ENCODE measurements at places on chromosomes 1 and 21. TPM values are rescaled to one million over a fixed set of nuclear protein-coding genes. Genes with fewer than 3 reads are reported as not detected.

Gene SNX7
- 22.4 TPM for total RNA-seq

Gene MATN1
- not detected for total RNA-seq

Gene OR14K1
- not detected for total RNA-seq

Gene GJB4
- total RNA-seq, result not detected

Gene PTPRF
- total RNA-seq, result 9.3 TPM

Gene SELL
- total RNA-seq, result 1.4 TPM

Gene HSD11B1
- total RNA-seq, result 2.3 TPM

Gene TNNI3K
- 58.1 TPM for total RNA-seq

Gene MXRA8
- 23.3 TPM for total RNA-seq

Gene MNDA
- total RNA-seq, result 2.1 TPM

Gene RAB3B
- not detected for total RNA-seq

Gene RNPC3
- 19.7 TPM for total RNA-seq

Gene ZC3H12A
- total RNA-seq, result 2.9 TPM

Gene EDARADD
- 0.82 TPM for total RNA-seq

Gene PLPPR5
- total RNA-seq, result not detected

Gene S100A3
- 2.9 TPM for total RNA-seq

Gene CGN
- total RNA-seq, result not detected

Gene KIF21B
- total RNA-seq, result 0.70 TPM

Gene DMBX1
- total RNA-seq, result not detected

Gene ASH1L
- 53.4 TPM for total RNA-seq

Gene C1orf74
- total RNA-seq, result 2.8 TPM

DNA sequence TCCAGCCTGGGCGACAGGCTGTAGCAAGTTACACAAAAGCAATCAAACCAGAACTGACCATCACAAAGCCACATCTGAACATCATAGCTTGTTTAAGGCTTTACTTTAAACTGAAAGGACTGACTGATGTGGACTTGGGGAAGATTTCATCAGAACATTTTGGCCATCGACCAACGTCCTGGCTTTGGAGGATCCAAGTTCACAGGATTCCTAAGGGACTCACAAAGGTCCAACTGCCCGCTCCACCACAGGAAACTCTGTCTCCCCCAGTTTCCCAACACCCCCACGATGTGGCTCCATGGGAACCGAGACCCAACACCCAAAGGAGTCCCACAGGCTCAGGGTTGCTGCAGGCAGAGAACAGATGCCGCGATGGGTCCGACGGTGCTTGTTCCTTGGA is 9.3 kb downstream of the SSU72 start:
- no peak for DNase-seq

DNA sequence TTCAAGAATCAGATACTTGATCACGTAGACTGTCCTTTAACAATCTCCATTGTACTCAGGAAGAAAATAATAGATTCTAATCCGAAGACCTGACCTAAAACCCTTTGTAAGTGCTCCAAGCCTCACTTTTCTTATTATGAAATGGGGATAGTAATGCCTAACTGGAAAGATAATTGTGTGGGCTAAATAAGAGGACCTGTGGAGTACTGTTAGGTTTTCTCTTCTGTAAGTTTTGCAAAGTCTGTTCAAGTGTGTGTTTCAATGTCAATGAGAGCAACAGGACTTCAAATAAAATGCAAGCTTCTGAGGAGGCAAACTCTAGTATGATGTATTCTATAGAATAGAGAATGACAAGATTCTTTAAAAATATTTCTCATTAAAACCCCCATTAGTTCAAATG is 348.6 kb downstream of the USP25 start:
- no peak for DNase-seq

GRCh38 chr1:42941640-42942330 is 16.9 kb downstream of the SLC2A1 start:
- peak; percentile 76 for DNase-seq

- no peak for DNase-seq
These were observed 5.1 kb upstream of the NT5C1A start for GRCh38 chr1:39676948-39677548.

- no peak for DNase-seq
These were observed 75.0 kb upstream of the MRPS6 start for GRCh38 chr21:33998402-33998801.

GRCh38 chr1:53325326-53326087 is 2.4 kb downstream of the LRP8 start:
- DNase-seq, result no peak

DNA sequence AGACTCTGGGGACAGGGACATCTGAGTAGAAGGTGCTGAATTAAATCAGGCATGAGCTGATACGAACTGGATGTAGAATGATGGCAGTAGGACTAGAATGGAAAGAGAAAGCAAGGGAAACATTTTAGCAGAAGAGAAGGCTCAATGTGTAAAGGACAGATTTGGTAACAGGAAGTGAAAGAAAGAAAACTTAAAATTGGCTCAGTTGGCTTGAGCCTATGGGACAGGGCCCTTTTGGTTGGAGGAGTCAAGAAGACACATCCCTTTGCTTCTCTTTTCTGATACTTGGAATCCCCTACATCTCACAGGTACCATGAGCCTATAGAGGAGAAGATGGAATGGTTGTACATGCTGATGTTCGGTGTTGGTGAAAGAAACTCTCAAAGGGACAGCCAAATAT is 300.6 kb upstream of the PLXNA2 start:
- DNase-seq, result no peak

- no peak for DNase-seq
These were observed at the start of gene TMEM200B for GRCh38 chr1:29123887-29124365. TMEM200B (minus strand) TSS chr1:29123903; CDS start chr1:29121828, 2,075 bp downstream.

DNA sequence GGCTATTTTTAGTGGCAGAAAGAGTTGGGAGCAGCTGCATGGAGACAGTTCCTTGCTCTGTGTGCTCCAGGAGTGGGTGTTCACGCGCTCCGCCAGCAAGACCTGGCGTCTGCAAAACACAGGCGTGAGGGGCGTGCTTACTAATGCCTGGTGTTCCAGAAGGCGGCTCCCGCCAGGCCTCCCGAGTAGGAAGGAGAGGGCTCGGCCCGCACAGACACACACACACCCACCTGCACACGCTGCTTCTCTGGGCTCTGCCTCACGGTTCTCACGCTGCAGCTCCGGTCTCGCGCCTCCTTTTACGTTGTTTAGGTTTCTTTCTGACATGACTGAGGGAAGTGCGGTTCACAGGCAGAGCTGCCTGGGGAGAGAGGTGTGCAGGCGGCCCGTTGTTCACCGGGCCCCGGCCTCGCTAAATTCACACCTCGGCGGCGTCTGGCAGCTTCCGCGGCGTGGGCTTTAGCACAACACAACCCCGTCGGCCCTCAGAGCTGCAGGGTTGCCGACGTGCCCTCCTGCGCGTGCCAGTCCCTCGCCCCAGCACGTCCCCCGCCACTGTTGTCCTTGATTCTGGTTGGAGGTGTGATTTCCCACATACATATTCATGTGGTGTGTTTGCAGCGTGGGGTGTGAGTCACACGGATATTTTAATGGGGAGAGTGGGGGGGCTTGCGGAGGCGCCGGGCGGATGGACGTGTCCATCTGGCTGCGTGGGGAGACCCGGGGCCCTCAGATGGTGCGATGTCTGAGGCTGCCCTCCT is 77.0 kb downstream of the SKI start:
- no peak for DNase-seq

- peak; percentile 57 for DNase-seq
These were observed 5.5 kb downstream of the RIPK4 start for GRCh38 chr21:41761211-41761933.

DNA sequence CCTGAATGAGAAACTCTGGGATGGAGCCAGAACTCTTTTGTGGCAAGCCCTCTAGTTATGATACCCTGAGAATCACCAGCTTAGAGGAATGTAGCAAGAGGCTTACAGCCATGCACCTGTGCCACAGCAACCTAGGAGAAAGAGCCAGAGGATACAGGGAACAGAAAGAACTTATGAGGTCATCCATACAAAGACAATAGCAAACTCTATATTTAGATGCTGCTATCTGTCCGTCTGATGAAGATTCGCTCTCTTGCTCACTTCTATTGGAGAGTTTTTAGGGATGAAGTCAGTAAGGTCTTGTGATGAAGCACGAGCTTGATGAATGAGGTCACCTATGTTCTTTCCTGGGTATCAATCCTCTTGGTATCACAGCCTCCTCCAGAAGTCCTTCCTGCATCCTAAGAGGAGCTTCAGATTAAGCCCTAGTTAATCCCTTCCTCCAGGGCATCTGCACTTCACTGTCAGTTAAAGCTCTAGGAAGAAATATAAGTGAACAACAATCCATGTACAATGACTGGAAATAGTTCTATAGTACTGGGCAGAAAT is 185.6 kb downstream of the DAB1 start:
- DNase-seq, result no peak

- no peak for DNase-seq
These were observed 44.8 kb upstream of the POU2F1 start for GRCh38 chr1:167175901-167176300.

GRCh38 chr1:205214756-205215155 is 3.3 kb upstream of the DSTYK start:
- DNase-seq, result no peak

GRCh38 chr1:188128761-188129160 is 1300.0 kb downstream of the PLA2G4A start:
- DNase-seq, result no peak

DNA sequence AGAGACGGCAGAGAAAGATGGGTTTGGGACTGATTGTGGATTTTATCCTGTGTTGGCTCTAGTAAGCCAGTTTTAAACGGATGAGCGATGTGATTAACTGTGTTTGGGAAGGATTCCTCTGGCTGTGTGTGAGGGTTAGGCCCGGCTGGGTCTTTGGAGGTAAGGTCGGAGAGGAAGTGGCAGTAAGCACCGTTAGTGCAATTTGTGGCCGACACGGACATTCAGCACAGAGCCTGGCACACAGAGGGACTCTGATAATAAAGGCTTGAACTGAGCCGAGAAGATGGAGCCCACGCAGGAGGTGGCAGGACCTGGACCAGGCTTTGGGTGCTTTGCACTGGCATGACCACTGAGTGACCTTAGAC is 1.3 kb downstream of the MTFR1L start:
- no peak for DNase-seq

GRCh38 chr1:114756009-114756892 is 1.5 kb downstream of the CSDE1 start:
- no peak for DNase-seq

DNA sequence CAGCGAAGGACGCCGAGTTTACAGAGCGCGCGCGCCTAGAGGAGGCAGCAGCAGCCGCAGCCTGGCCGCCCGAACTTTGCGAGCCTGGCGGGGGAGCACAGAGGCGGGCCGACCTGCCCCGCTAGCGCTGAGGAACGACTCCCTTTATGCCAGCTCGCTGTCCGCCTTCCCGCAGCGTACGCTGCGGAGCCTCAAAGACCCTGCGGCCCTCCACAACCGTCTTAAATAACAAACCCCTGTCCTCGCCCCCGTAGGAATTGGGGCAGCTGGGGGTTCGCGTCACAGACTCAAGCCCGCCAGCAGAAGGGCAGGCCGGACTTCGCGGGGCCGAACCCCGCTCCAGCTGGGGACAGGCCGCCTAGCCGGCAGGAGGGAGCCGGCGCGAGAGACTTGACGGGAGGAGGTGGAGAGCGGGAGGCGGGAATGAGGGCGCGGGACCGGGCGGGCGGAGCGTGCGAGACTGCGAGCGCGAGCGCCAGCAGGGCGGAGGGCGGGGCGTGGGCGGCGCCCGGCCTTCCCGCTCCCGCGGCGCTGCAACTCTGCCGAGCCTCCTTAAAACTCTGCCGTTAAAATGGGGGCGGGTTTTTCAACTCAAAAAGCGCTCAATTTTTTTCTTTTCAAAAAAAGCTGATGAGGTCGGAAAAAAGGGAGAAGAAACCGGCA is 1.8 kb upstream of the CDKN2C start:
- peak; percentile 94 for DNase-seq

GRCh38 chr1:204575221-204576190 is 59.3 kb downstream of the MDM4 start:
- no peak for DNase-seq

- no peak for DNase-seq
These were observed 3.6 kb downstream of the S100A6 start for GRCh38 chr1:153532181-153532580.

GRCh38 chr1:113242481-113242880 is 147.8 kb upstream of the MAGI3 start:
- no peak for DNase-seq

- no peak for DNase-seq
These were observed 13.6 kb downstream of the MTR start for GRCh38 chr1:236808564-236809130.

GRCh38 chr1:147720557-147720956 is 39.8 kb downstream of the GJA5 start:
- no peak for DNase-seq

DNA sequence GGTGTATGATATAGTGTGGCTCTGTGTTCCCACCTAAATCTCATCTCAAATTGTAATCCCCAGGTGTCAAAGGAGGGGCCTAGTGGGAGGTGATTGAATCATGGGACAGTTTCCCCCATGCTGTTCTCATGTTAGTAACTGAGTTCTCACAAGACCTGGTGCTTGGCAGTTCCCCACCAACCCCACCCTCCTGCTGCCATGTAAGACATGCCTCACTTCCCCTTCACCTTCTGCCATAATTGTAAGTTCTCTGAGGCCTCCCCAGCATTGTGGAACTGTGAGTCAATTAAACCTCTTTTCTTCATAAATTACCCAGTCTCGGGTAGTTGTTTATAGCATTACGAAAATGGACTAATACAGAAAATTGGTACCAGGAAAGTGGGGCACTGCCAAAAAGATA is 1705.3 kb downstream of the NCAM2 start:
- DNase-seq, result no peak

DNA sequence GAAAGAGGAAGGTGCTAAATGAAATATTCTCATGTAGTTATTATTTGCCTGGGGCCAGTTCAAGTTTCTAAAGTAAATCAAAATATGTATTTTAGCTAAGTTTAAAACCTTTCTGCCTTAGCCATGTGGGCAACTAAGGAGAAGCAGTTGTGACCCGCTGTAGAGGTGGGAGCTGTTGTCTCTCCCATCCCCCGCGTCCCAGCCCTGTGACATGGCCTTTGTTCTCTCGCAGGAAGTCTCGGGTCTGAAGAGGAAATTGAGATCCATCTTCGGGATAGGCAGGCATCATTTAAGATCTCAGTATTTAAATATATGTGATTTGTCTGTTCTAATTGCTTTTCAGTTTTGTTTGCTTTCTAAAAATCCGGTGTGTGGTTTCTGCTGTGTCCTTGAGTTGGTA is 121.5 kb downstream of the CAMTA1 start:
- no peak for DNase-seq

DNA sequence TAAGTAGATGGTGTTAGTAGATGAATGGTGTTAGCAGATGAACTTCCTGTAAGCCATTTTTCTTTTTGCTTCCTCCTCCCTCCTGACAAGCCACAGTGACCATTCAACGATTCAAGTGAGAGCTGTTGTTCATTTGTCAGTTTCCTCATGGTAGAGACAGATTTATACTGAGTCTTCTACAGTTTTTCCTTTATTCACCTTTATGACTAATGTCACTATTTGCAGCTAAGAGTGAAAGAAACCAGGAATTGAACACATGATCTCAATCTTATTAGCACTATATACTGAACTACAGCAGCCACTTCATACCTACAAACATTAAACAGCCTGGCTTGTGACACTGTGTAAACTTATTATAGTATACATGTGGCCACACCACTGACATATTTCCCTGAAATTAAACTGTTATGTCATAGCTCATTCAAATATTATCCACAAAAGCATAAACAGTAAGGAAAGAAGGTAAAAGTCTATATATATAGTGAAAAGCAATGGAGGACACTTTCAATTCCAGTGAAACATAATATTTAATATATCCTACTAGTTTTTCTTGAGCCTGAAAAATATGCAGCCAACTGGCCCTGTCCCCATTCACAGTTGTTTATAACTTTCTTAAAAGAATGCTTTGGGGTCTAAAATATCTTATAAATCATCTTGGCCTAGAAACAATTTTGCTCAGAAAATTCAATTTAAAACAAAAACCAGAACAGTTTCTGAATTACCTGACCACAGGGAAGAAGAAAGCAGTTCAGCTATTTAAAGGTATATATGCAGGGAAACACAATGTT is 566.9 kb upstream of the ZRANB2 start:
- DNase-seq, result no peak
